Fibroblast of skin of right quadriceps (primary cell): ENCODE measurements at places on chromosomes 5 and 9.

- DNase-seq, result peak; percentile 51
Measured at GRCh38 chr5:68464424-68464823, 248.9 kb downstream of the PIK3R1 start.

- DNase-seq, result peak; percentile 10
Measured at GRCh38 chr9:74431467-74431866, 65.7 kb upstream of the RORB start.

- no peak for DNase-seq
Measured at GRCh38 chr5:76467216-76467615, 64.1 kb downstream of the IQGAP2 start.

- DNase-seq, result no peak
Measured at GRCh38 chr9:4982721-4983482, 2.2 kb upstream of the JAK2 start.

DNA sequence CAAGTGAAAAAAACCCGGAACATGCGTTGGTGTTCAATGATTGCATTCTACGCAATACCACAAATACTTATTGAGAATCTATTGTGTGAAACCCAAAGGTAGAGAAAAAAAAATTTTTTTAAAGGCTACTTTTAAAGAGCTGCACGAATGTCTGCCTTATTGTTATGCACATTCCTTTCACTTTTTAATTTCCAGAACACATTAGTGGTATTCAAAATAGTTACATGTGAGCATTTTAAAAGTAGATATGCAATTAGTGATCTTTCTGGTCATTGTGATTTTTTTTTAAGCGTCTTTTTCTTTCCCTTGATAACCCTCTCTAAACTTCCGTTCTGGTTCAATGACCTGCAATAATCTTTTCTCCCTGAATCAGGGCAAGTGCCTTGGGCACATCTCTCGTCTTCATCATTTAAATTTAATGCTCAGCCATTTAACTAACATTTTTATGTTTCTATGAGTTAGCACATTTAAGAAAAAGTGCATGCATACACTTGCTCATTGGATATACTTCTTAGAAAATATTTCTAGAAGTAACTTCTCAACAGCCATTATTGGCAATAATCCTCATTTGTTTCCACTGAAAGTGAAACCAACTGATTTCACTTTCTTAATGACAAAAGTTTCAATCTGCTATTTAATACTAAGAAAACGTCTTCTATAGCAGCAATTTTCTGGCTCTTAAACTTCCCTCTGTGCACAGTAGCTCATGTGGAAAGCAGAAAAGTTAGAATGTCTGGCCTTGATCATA lies 80.3 kb downstream of the CDH6 start:
- DNase-seq, result no peak

GRCh38 chr5:138926257-138926656 lies 51.1 kb upstream of the LRRTM2 start:
- no peak for DNase-seq

DNA sequence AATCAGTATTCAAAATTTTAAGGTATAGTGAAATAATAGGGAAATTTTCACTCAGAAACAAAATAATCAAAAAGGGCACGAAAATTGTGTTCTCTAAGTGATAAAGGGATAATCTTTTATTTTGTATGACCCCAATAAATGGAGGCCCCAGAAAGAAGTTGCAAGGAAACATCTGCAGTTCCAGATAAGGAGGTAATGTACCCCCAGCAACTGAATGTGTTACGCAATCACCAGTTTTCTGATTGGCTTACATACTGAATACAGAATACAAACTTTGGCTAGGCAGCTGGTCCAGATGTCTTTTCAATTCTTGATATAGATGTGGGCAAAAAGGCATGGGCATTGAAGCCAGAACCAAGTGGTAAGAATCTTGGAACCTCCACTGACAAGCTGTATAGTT lies 1.7 kb upstream of the TOPORS start:
- no peak for DNase-seq

DNA sequence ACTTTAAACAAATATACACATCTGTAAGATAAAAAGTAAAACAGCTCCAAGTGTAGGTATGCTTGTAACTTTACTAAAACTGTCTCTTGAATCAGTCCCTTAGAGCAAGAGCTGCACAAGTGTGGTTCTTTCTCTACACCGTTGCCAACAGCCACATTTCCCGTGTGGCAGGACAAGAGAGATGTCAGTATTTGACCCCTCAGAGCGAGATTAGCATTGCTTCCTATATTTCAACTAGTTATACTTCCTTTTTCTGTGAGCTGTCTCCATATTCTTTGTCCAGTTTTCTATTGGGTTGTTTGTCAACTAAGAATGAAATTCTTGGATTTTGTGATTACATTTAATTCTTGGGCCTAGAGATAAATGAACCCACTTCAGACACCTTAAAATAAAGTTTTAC lies 8.0 kb downstream of the PLIN2 start:
- DNase-seq, result no peak

DNA sequence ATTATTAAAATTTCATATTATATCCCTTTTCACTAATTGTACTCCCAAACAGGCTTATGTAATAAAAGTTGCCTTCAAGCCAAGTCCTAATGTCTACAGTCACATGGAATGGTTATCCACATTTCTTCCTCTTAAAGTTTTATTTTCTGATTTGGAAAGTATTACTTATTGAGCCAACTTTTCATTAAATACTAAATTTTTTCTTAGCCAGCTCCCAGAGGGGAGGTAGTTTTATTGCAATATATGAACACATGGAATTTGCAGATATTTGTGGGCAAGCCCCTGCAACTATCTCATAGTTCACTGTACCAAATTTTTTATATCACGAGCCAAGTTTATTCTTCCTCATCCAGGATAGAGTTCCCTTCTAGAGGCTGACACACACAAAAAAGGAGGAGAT lies 332.8 kb upstream of the PTGER4 start:
- no peak for DNase-seq

- no peak for DNase-seq
Measured at GRCh38 chr5:31380049-31380448, 151.8 kb downstream of the DROSHA start.

GRCh38 chr9:129696944-129697655 lies 31.7 kb downstream of the PRRX2 start:
- DNase-seq, result peak; percentile 85

DNA sequence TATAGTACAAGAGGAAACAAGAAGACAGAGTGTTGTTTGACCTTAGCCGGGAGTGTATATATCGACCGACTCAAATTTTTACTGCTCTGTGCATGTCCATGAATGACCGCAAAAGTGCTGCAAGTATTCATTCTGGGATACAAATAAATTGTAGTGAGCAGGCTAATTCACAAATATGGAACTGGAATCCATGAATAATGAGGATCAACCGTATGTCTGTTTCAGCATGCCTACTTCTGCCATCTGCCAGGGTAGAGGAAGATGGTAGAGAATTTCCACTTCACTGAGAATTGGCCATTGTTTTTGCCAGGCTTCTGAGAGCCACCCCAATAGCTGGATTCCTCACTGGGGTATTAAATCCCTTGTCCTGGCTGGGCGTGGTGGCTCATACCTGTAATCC lies 8.5 kb upstream of the RALGPS1 start:
- DNase-seq, result no peak

DNA sequence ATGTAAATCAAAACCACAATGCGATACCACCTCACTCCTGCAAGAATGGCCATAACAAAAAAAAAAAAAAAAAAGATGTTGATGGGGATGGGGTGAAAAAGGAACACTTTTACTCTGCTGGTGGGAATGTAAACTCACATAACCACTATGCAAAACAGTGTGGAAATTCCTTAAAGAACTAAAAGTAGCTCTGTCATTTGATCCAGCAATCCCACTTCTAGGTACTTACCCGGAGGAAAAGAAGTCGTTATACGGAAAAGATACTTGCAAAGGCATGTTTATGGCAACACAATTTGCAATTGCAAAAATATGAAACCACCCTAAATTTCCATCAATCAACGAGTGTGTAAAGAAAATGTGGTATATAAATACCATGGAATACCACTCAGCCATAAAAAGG lies 205.0 kb downstream of the TENT4A start:
- no peak for DNase-seq

GRCh38 chr9:93460689-93461413 lies 7.5 kb upstream of the FAM120AOS start:
- no peak for DNase-seq

DNA sequence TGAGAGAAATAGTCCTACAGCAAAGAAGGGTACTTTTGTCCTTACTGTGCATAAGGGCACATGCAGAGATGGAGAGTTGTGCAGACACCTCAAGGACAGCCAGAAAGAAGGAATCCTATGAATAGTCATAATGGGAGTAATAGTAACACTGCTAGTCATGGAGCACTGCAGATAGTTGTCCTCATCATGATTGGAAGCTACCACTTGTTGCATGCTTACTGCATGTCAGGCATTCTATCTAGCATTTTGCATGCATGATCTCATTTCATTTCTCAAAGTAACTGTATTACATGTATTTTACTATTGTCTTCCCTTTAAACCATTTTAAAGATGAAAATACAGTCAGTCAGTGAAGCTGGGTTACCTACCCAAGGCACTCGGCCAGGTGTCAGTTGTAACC lies 81.3 kb downstream of the PIK3R1 start:
- no peak for DNase-seq

DNA sequence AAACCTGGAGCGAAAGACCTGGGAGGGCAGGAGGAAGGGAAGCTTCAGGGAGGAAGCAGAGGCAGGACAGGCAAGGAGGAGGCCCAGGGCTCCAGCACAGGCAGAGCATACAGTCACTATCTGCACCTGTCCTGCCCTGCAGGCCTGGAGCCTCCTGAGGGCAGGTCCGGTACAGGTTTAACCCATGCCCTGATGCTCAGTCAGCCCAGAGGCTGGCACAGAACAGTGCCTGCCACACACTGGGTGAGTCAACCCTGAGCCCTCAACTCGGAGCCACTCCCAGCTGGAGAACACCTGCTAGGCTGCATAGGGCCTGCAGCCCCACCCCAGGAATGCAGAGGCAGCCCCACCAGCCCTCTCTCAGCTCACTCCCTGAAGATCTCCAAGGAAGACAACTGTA lies 161.5 kb upstream of the PHYKPL start:
- no peak for DNase-seq

DNA sequence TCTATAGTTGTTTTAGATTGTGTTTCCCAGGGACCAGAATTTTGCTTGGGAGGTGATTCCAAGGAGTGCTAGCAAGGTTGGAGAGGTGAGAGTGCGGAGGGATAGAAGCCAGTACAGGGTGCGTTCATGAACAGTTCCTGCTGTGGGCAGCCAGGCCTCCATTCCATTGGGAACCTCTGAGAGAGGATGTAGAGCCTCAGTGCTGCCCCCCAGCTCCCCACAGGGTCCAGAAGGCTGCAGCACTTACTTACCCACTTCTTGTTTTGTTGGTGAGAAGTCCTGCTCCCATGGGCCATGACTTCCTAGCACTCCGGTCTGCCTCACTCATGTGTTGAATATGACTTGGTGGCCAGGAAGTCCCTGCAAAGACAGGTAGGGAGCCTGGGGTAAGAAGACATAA lies 128.2 kb upstream of the GAS1 start:
- DNase-seq, result no peak

DNA sequence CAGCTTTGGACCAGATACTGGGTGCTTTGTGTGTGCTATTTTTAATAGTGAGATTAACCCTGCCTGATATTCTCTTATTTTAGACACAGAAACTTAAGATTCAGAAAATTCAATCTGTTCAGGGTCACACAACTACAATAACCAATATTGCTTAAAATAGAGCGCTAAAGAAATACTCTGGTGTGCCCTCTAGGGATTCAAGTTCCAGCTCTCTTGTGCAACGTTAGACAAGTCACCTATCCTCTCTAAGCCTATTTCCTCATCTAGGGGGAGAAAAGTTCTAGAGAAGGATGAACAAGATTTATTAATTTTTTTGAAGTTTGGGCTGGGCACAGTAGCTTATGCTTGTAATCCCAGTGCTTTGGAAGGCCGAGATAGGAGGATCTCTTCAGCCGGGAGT lies 2.1 kb upstream of the SCAI start:
- no peak for DNase-seq

GRCh38 chr5:61783481-61783880 lies 451.4 kb downstream of the ZSWIM6 start:
- DNase-seq, result no peak
